ENCODE measurements at places on chromosomes 7 and 10.

GRCh38 chr10:123787566-123787965 lies 104.0 kb downstream of the CPXM2 start:
- DNase-seq = no peak

GRCh38 chr7:11591943-11592342 lies 240.1 kb downstream of the THSD7A start:
- no peak for DNase-seq

DNA sequence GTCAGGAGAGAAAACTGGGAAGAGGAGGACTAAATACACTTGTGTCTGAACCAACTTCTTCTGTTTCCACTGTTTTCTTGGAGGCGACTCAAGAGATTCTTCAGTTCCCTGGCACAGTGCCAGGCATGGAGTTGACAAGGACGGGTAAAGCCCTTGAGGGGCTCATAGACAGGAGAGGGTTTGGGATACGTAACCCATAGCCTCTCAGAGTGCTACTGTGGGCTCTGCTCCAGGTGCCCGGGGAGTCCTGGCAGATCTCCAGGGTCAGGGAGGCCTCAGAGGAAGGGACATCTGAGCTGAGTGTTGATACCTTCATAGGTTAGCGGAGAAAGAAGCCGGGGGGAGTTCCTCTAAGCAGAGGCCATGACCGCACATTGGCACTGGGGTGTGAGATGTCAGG lies 42.0 kb downstream of the GALNT17 start:
- no peak for DNase-seq

- no peak for DNase-seq
Measured at GRCh38 chr7:43163885-43164284, 51.4 kb downstream of the HECW1 start.

GRCh38 chr10:5036511-5036910 lies 32.9 kb upstream of the AKR1C2 start:
- DNase-seq = no peak

GRCh38 chr10:99870123-99870730 lies 87.8 kb downstream of the ABCC2 start:
- DNase-seq = no peak

GRCh38 chr10:7520507-7521485 lies 110.0 kb upstream of the SFMBT2 start:
- DNase-seq = no peak
